ENCODE measurements at places on chromosomes 6 and 20. TPM values are rescaled to one million over a fixed set of nuclear protein-coding genes. Genes with fewer than 3 reads are reported as not detected.
A peak's percentile ranks its signal among the peaks of the same experiment; 100 is the strongest.

GRCh38 chr6:21457647-21458046, 135.9 kb upstream of the SOX4 start:
- no peaks in the 10 kb centered on the region for H3K36me3 ChIP-seq
- H3K4me1 ChIP-seq: peaks cover 19% of the 10 kb centered on the region
- no peak for DNase-seq
- no peak overlapping the region for H3K27ac ChIP-seq

- H3K4me3 ChIP-seq: no peak overlapping the region
- H3K27ac ChIP-seq: no peak overlapping the region
- no peaks in the 10 kb centered on the region for H3K4me1 ChIP-seq
- H3K27me3 ChIP-seq: no peaks in the 10 kb centered on the region
Measured at GRCh38 chr20:17012546-17013226, 214.2 kb upstream of the PCSK2 start.

DNA sequence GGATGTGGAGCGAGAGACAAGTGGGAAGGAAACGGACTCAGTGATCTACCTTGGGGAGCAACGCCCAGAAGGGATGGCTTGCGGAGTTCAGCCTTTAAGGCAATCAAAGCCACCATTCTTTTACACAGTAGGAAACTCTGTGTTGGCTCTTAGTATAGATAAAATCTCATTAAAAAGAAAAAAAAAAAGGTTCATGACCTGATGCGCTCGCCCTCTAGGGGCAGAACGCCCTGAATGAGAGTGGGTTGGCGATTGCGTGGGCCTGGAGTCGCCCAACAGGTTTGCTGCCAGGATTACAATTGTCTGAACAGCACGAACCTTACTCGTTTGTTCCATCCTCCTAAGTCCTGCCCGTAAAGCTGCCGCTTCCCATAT, 1.2 kb downstream of the TPD52L1 start:
- no peaks in the 10 kb centered on the region for H3K4me1 ChIP-seq
- no peak overlapping the region for H3K27ac ChIP-seq
- H3K4me3 ChIP-seq: peak overlapping the region; percentile 52
- peaks cover 6% of the 10 kb centered on the region for H3K27me3 ChIP-seq

GRCh38 chr6:125544819-125545218, 204.6 kb upstream of the HEY2 start:
- H3K27ac ChIP-seq: no peak overlapping the region
- H3K36me3 ChIP-seq: no peaks in the 10 kb centered on the region
- peaks cover 4% of the 10 kb centered on the region for H3K4me1 ChIP-seq
- no peak overlapping the region for H3K4me3 ChIP-seq
- DNase-seq: no peak
- H3K27me3 ChIP-seq: no peaks in the 10 kb centered on the region

The PDYN gene
- 0.33 TPM for total RNA-seq

The WFDC12 gene
- not detected for total RNA-seq

GRCh38 chr6:24951811-24952299, 16.1 kb upstream of the RIPOR2 start:
- H3K36me3 ChIP-seq: no peaks in the 10 kb centered on the region
- no peaks in the 10 kb centered on the region for H3K4me1 ChIP-seq
- no peaks in the 10 kb centered on the region for H3K27me3 ChIP-seq
- H3K4me3 ChIP-seq: no peak overlapping the region
- no peak overlapping the region for H3K27ac ChIP-seq

DNA sequence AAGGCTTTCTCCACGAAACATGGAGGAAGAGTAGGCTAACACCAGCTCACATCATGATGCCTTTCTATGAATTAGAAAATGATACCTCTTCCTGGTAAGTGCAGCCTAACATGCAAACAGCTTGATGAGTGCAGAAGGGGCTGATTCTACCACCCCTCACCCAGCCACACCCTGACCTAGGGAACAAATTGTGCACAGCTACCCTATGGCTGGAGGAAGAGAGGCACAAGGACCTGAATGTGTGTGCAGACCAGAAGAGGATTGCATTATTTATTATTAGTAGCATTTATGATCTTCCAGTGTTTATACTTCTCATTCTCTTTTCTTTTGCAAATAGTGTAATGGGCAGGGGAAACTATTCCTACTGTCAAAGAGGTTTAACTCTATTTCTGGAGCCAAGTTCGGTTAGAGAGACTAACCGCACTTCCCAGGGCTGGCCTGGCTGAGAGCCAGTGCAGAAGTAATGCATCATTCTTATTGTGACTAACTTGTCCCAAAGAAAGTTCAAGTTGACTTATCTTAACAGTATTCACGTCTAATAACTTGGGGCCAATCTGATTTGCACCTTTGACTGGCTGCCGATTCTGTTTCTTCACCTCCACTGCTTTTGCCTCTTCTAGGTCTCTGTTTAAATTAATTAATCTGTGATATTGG, 237.5 kb downstream of the CD83 start:
- H3K36me3 ChIP-seq: no peaks in the 10 kb centered on the region
- DNase-seq: peak; percentile 88
- H3K4me1 ChIP-seq: no peaks in the 10 kb centered on the region
- H3K27me3 ChIP-seq: no peaks in the 10 kb centered on the region
- H3K4me3 ChIP-seq: no peak overlapping the region

The UBD gene
- total RNA-seq: not detected

- no peak overlapping the region for H3K27ac ChIP-seq
- no peak for DNase-seq
- peaks cover 18% of the 10 kb centered on the region for H3K27me3 ChIP-seq
- peaks cover 3% of the 10 kb centered on the region for H3K4me1 ChIP-seq
Measured at GRCh38 chr20:56342783-56343182, 16.0 kb upstream of the FAM210B start.

The SNX21 gene
- 270 TPM for total RNA-seq

The ENPP1 gene
- total RNA-seq: 3.1 TPM

The ADA gene
- total RNA-seq: 10.0 TPM

DNA sequence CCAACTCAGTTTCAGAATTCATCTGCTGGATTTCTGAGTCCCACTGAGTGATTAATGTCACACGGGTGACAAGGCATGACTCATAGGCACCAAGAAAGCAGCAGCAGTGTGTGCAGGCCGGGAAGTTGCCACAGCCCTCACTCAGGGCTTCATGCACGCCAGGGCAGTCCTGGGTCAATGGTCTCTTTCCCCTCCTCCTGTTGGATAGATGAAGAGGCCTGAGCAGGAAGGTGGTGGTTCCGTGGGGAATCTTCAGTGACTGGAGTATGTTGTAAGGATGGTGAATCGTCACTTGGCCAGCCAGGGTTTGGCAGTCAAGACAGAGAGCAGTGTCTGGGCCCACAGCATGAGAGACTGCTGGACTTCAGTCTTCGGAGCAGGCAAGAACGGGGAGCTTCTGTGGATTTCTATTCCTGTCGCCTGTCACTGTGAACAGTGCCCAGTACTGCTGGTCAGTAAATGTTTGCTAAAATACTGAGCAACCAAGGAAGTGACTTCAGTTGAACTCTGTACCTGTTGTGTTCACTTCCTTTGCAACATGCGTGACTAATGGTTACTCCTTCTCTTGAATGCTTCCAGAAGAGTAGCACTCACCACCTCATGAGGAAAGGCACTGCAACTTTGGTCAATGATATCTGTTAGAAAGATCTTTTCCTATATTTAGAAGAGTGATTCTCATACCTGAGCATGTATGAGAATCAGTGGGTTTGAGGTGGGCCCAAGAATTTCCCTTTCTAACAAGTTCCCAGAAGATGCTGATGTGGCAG, 62.0 kb upstream of the CD93 start:
- no peak for DNase-seq
- no peak overlapping the region for H3K27ac ChIP-seq
- H3K4me3 ChIP-seq: no peak overlapping the region
- H3K36me3 ChIP-seq: no peaks in the 10 kb centered on the region
- H3K27me3 ChIP-seq: no peaks in the 10 kb centered on the region

DNA sequence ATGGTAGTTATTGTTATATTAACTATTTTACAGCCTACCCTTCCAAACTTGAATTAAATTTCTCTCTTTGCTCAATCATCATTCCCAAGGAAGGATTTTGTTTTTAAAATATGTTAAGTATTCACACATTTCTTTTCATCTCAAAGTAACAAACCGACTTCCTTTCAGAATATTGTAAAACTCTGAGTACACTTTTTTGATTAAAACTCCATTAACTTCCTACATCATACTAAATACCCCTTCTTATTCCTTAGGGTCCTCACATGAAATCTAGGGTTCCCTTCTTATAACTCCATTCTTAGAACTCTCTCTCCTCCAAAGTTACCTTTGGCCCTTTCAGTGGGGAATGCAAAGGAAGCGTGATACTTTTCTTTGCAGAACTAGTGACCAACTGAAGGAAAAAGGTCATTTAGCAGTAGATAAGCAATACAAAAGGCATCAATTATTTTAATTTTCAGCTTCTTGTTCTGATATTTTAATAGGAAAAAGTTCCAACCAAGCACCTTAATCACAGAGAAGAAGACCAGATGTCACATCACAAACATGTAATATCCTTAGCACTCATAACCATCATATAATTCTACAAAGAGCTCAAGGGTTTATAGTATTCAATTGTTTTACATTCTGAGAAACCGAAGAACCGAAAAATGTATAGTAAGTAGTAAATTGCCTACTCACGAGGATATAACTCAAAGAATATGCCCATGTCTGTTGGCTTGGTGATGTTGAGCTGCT, 494 bp downstream of the RHAG start:
- no peaks in the 10 kb centered on the region for H3K36me3 ChIP-seq
- no peaks in the 10 kb centered on the region for H3K4me1 ChIP-seq
- H3K4me3 ChIP-seq: no peak overlapping the region
- no peaks in the 10 kb centered on the region for H3K27me3 ChIP-seq

Measured in cardiac muscle cell (in vitro differentiated cells and primary cell).